ENCODE measurements at places on chromosomes 5 and 9.

DNA sequence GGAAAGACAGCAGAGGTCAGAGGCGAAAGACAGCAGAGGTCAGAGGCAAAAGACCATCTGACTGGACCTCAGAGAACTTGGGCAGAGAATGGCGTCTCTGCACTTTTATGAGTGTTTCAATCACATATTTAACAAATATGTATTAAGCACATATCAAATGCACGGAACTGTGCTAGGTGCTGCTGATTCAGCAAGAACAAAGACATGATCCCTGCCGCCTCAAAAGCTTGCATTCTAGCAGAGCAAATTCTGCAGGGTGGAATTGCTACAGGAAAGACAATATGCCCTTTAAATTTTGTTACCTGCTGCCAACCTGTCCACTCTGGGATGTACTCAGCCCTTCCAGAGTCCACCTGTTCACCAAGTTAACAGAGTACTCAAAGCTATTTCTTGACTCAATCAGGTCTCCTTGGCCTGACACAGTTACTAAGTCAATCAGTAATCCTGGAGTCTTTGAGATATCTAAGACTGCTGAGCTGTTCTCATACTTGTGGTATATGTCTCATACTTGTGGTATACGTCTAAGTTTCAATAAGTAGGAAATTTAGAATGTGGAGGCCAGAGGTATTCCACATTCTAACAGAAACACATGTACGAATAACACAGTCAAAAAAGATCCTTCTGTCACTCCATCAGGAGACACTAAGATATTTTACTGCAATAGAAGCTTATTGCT is 131.8 kb downstream of the GNAQ start:
- no peak for DNase-seq

- DNase-seq, result no peak
Measured at GRCh38 chr9:114583371-114584155, 4.0 kb upstream of the ATP6V1G1 start.

- peak; percentile 7 for DNase-seq
Measured at GRCh38 chr9:87725356-87725899, 491 bp upstream of the CTSL start.

GRCh38 chr5:3353561-3353960 is 242.1 kb upstream of the IRX1 start:
- DNase-seq, result no peak

GRCh38 chr9:89349607-89350006 is 31.3 kb downstream of the SECISBP2 start:
- no peak for DNase-seq

DNA sequence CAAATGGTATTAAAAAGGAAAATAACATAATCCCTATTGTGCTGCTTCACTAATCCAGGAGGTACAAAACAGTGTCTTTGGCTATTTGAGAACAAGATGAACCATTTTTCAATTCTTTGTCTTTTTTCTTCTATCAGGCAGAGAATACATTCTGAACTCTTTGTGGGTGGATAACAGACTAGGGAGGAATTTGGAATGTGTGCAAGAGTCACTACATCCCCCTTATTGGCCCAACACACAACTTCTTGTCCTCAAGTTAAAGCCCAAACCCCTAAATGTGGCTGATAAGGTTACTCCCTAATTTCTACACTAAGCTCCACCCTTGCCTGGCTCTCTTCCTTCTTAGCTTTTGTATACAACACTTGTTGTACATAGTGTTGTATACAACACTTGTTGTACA is 342.7 kb upstream of the RFX3 start:
- no peak for DNase-seq

GRCh38 chr5:157770665-157771064 is 27.2 kb downstream of the LSM11 start:
- DNase-seq, result no peak

GRCh38 chr5:71663191-71663969 is 55.7 kb upstream of the CARTPT start:
- DNase-seq, result no peak

GRCh38 chr5:160188141-160189015 is 40.9 kb upstream of the FABP6 start:
- DNase-seq, result peak; percentile 21

DNA sequence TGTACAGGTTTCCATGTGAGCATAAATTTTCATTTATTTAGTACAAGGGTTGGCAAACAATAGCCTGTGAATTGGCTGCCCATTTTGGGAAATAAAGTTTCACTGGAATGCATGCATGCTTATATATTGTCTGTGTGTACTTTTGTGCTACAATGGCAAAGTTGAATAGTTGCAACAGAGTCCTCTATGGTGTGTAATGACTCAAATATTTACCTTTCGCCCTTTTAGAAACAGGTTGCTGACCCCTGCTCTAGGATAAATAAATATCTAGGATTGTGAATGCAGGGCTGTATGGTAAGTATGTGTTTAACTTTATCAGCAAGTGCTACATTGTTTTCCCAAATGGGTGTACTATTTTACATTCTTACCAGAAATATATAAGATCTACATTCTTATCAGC is 47.2 kb downstream of the XRCC4 start:
- DNase-seq, result no peak

Measured in thyroid gland (tissue), 4 donors.